Right cardiac atrium (tissue), 5 donors: ENCODE measurements at places on chromosomes 16 and 17. TPM values are rescaled to one million over a fixed set of nuclear protein-coding genes. Genes with fewer than 3 reads are reported as not detected.

The FBXO39 gene
- total RNA-seq = 0.20 TPM

The G6PC1 gene
- not detected for total RNA-seq

The WNT9B gene
- 2.4 TPM for total RNA-seq

The GOSR1 gene
- total RNA-seq = 38.9 TPM

The EFNB3 gene
- 0.38 TPM for total RNA-seq

The PERCC1 gene
- total RNA-seq = 0.26 TPM
